Cardiac muscle cell (in vitro differentiated cells and primary cell): ENCODE measurements at places on chromosomes 7 and 10.
A peak's percentile ranks its signal among the peaks of the same experiment; 100 is the strongest.

DNA sequence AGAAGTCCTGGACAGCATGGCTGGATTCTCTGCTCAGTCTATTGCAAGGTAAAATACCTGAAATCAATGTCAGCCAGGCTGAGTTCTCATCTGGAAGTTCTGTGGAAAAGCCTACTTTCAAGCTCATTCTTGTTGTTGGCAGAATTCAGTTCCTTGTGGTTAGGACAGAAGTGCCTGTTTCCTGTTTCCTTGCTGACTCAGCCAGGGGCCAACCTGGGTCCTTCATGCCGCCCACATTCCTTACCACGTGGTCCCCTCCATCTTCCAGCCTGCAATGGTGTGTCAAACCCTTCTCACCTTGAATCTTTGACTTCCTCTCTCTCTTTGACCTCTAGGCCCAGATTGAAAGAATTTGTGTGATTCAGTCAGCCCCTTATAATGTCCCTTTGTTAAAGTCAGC, 197.1 kb upstream of the STK17A start:
- no peak overlapping the region for H3K27ac ChIP-seq
- no peaks in the 10 kb centered on the region for H3K4me1 ChIP-seq
- no peak overlapping the region for H3K4me3 ChIP-seq
- no peaks in the 10 kb centered on the region for H3K27me3 ChIP-seq
- H3K36me3 ChIP-seq: no peaks in the 10 kb centered on the region

GRCh38 chr7:22601812-22602565, 102.0 kb upstream of the STEAP1B start:
- DNase-seq: no peak
- no peaks in the 10 kb centered on the region for H3K36me3 ChIP-seq
- H3K27me3 ChIP-seq: no peaks in the 10 kb centered on the region
- H3K27ac ChIP-seq: no peak overlapping the region

DNA sequence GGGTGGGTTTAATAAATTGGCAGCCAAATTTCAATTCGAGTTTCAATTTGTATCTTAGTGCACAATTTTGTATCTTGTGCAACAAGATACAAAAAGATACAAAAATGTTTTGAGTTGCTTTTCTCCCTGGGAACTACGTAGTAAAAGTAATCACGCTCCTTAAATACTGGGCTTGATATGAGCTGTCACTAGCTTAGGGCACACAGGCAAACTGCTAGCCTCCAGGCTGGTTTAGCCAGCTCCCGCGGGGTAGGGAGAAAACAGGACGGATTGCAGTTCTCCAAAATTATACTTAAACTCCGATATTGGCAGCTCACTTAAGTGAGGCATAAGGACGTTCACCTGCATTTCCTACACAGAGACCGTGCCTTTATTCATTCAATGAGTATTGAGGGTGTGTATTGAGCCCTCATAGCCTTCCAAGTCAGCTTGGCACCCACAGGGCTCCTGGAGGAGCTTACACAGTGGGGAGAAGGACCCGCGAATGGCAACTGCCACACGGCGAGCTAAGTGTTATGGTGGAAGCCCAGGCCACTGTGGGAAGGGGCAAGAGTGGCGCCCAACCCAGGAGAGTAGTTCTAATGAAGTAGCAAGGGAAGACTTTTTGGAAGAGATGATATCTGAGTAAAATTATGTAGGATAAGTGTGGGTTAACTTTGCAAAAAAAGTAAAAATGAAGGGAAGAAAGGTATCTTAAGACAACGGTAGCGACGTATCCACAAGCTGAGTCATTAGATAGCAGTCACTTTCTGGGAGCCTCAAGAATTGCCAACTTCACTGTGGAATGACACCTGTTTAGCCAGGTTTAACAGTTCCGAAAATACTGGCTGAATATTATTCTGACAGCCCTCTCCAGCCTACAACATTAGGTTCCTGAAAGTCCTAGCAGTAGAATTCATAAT, 1.6 kb upstream of the EPC1 start:
- no peaks in the 10 kb centered on the region for H3K36me3 ChIP-seq
- H3K27me3 ChIP-seq: no peaks in the 10 kb centered on the region
- H3K4me1 ChIP-seq: peaks cover 14% of the 10 kb centered on the region
- H3K4me3 ChIP-seq: no peak overlapping the region

GRCh38 chr7:117146511-117146910, 176.3 kb downstream of the WNT2 start:
- no peak for DNase-seq
- peaks cover 19% of the 10 kb centered on the region for H3K36me3 ChIP-seq
- peaks cover 15% of the 10 kb centered on the region for H3K4me1 ChIP-seq
- no peaks in the 10 kb centered on the region for H3K27me3 ChIP-seq
- H3K4me3 ChIP-seq: no peak overlapping the region

GRCh38 chr7:33748793-33749192, 156.5 kb upstream of the BMPER start:
- H3K36me3 ChIP-seq: no peaks in the 10 kb centered on the region
- DNase-seq: peak; percentile 71
- H3K27ac ChIP-seq: no peak overlapping the region
- H3K27me3 ChIP-seq: no peaks in the 10 kb centered on the region
- no peak overlapping the region for H3K4me3 ChIP-seq

- peaks cover 14% of the 10 kb centered on the region for H3K27me3 ChIP-seq
- H3K27ac ChIP-seq: no peak overlapping the region
- no peaks in the 10 kb centered on the region for H3K4me1 ChIP-seq
- no peaks in the 10 kb centered on the region for H3K36me3 ChIP-seq
- H3K4me3 ChIP-seq: no peak overlapping the region
Measured at GRCh38 chr7:1419688-1420087, 39.6 kb downstream of the MICALL2 start.

DNA sequence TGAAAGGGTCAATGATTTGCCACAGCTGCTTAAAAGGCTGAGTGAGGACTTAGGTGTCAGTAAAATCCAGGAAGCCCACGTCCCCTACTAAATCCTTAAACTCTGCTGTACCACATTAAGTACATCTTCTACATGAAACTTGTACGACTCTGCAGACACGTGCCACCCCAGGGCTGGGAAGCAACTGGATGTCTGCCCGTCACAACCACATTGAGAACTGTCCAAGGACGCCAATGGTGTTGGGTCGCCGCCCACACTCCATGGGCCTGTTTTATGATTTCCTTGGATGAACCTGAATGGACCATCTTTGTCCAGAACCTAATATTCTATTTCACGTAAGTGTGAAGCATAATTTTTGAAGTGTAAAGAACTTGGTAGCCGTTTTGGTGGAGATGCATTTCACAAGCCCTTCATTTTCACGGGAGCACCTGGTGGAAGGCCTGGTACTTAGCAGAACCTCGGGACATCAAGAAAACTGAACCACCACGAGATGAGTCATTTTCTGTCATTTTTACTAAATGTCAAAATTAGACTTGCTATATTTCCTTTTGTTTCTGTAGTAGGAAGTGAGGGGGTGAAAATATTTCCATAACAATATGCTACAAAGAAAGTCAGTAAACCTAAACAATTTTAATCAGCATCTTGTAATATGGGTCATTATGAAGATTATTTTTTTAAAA, 134.9 kb downstream of the SFMBT2 start:
- no peak overlapping the region for H3K4me3 ChIP-seq
- no peaks in the 10 kb centered on the region for H3K36me3 ChIP-seq
- no peak for DNase-seq
- no peak overlapping the region for H3K27ac ChIP-seq
- H3K27me3 ChIP-seq: no peaks in the 10 kb centered on the region
- no peaks in the 10 kb centered on the region for H3K4me1 ChIP-seq

DNA sequence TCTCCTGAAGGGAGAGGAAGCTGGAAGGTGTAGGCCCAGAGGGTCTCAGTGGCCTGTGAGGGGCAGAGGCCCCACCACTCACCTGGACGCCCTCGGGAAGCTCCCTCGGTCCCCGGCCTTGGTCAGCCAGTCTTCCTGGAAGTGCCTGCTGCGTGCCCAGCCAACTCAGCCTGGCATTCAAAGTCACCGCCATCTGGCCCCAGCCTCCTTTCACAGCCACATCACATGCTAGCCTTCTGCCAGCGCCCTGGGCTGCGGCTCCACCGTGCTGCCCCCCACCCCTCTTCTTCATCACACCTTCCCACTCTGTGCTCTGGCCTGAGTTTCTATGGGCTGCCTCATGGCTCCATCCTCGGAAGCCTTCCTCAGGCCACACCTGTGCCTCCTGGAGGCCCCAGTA, 98.0 kb downstream of the ZMIZ1 start:
- H3K27ac ChIP-seq: peak overlapping the region; percentile 60
- peaks cover 31% of the 10 kb centered on the region for H3K4me1 ChIP-seq
- no peak overlapping the region for H3K4me3 ChIP-seq
- peaks cover 10% of the 10 kb centered on the region for H3K36me3 ChIP-seq

GRCh38 chr7:140525743-140526142, 46.4 kb upstream of the MKRN1 start:
- no peak overlapping the region for H3K4me3 ChIP-seq
- no peaks in the 10 kb centered on the region for H3K4me1 ChIP-seq
- H3K27ac ChIP-seq: no peak overlapping the region
- no peaks in the 10 kb centered on the region for H3K27me3 ChIP-seq
- DNase-seq: peak; percentile 68

DNA sequence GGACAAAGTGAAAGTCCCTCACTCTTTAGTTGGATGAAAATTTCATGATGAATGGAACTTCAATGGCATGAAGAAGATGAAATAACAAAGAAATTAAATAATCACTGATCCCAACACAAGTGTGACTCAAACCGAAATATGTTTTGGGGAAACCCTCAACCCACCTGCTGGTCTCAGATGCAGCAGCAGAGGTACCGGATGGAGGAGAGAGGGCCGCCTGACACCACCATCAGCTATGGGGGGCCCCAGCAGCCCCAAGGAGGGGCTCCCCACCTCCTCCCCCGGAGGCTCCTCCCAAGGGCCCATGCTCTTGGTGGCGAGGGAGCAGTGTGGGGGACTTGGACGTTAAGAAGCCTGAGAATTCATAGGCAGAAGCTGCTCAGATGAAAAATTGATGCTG, 137.2 kb upstream of the ADARB2 start:
- DNase-seq: no peak
- H3K36me3 ChIP-seq: no peaks in the 10 kb centered on the region
- H3K4me1 ChIP-seq: no peaks in the 10 kb centered on the region
- no peaks in the 10 kb centered on the region for H3K27me3 ChIP-seq

DNA sequence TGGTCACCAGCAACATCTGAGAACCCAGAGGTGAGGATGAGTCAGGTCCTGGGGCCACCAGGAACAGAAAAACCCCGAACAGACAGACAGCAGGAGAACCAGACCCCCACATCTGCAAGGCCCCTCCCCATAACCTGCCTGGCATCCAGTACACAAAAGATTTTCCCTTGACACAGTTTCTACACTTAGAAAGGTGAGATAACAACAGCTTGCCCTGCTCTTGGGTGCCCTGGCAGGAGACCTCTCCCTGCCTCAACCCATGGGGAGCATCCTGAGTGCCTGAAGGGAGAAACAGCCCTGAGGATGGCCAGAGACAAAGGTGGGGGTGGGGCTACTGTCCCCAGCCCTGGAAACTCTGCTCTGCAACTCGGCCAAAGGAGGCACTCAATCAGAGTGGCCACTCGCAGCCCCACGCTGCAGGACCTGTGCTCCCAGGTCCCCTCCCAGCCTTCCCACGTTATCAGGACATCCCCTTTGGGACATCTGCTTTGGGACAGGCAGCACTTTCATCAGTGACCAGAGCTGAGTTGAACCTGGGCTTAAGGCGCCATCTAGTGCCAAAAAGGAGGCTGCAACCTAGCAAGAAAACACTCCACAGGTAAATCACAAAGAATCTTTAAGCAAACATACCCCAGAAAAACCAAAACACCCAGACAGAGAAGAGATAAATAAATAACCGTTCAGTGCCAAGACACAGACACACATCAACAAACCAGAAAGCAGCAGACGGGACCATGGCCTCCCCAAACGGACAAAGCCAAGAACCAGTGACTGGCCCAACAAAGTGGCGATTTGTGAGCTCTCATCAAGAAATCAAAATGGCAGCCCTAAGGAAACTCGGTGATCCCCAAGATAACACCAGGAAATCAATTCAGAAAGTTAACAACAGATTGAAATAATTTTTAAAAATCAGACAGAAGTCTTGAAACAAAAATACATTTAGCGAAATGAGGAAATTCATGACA, 233.7 kb downstream of the PTPRN2 start:
- peaks cover 31% of the 10 kb centered on the region for H3K27me3 ChIP-seq
- H3K4me1 ChIP-seq: no peaks in the 10 kb centered on the region
- no peak overlapping the region for H3K27ac ChIP-seq
- no peak for DNase-seq

DNA sequence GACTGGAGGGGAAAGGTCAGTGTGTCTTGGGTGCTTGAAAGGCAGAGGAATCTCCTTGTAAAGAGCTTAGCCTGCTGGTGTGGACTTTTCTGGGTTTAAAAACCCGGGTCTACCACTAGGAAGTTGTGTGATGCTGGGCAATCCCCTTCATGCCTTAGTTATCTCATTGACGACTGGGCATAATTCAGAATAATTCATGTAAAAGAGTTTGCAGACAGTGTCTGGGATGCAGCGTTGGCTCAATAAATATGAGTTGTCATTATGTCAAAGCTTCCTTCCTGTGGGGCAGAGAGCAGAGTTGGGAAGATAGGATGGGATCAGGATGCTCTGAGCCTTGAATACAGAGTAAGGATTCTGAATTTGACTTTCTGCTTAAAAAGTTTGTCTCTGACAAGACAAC, 196.4 kb downstream of the ADRA2A start:
- no peak overlapping the region for H3K27ac ChIP-seq
- no peak for DNase-seq
- H3K4me3 ChIP-seq: no peak overlapping the region
- no peaks in the 10 kb centered on the region for H3K27me3 ChIP-seq
- no peaks in the 10 kb centered on the region for H3K4me1 ChIP-seq
- H3K36me3 ChIP-seq: no peaks in the 10 kb centered on the region

DNA sequence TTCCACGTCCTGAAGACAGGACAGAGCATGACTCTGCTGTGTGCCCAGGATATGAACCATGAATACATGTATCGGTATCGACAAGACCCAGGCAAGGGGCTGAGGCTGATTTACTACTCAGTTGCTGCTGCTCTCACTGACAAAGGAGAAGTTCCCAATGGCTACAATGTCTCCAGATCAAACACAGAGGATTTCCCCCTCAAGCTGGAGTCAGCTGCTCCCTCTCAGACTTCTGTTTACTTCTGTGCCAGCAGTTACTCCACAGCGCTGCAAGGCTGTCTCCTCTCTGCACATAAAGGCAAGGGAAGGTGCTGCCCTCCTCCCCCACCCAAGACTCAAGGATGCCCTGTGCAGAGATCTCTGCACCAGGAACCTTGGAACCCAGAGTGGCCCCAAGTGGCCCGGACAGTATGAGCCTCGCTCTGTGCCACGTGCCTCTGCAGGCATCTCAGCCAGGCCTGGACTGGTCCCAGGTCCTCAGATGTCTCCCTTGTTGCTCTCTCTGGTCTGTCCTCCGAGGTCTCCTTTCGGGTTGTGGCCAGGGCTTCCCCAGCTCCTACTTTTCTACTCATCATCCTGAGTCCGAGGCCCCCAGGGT, 230.3 kb upstream of the PRSS58 start:
- no peak for DNase-seq
- H3K36me3 ChIP-seq: no peaks in the 10 kb centered on the region
- peaks cover 5% of the 10 kb centered on the region for H3K4me1 ChIP-seq
- H3K27ac ChIP-seq: no peak overlapping the region
- no peak overlapping the region for H3K4me3 ChIP-seq
